ENCODE measurements at places on chromosomes 6 and 20. TPM values are rescaled to one million over a fixed set of nuclear protein-coding genes. Genes with fewer than 3 reads are reported as not detected.

Gene ANKRD66
- not detected for total RNA-seq

DNA sequence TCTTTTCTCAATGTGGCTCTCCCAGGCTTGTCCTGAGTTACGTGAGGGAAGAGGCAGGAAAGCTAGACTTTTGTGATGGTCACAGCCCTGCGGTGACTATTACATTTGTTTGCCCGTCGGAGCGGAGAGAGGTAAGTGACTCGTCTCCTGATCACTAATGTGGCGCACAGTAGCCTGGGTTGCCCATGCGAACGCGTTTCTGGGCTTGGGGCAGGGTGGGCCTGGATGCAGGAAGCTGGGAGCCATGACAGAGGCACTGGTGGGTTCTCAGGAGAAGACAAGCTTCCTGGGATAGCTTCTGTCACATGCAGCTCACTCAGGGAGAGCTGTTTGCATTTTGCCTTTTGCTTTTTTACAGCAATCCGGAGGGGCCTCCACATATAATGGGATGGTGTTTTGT lies 60.6 kb downstream of the IGF2R start:
- no peak for DNase-seq

DNA sequence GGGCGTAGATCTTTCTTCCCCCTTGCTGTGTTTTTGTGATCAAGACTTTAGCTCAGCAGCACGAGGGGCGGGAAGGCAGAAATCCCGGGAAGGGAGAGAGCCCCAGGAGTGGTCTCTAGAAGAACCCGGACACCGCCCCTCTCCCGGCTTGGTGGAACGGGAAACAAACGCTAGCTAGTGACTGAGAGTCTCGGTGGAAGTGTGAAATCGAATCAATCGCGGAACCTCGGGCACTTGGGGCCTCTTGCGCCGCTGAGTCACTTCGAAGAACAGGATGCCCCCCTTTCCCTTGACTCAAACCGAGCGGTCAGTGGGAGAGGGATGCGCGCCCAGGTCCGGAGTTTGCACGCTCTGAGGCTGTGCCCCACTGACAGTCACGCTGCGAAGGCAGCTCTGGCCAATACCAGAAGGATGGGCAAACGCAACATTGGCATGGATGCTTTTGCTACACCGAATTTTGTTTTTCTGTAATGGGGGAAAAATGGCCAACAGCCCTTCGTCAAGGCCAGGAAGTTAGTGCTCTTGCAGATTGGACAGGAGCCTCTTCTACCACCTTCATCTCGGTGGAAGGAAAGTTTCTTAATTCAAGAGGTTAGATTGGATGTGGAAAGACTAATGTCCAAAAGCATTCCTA lies 1.6 kb upstream of the OLIG3 start:
- DNase-seq: no peak

Gene RBM24
- 10.2 TPM for total RNA-seq

GRCh38 chr6:43766500-43766853 lies 3.5 kb upstream of the VEGFA start:
- DNase-seq: no peak

DNA sequence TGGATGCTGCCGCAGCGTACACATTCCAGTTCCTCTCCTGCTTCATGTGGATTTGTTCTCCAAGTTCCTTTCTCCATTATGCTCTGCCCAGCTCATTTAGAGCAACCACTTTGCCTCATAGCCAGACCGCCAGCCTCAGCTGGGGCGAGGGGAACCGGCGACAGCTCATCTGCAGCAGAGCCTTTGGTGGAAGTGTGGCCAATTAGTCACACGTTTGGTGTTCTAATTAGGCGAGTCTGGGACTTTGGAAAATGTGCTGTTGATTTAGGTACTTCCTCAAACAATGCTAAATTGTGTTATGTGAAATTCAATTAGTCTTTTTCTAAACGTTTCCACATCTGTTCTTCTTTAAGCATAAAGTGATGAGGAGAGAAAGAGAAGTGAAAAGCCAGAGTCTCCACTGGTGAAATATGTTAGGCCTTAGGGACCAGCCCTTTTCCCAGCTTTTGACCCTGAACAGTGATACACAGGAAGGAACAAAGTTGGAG lies 217.9 kb downstream of the TBX18 start:
- DNase-seq: no peak

DNA sequence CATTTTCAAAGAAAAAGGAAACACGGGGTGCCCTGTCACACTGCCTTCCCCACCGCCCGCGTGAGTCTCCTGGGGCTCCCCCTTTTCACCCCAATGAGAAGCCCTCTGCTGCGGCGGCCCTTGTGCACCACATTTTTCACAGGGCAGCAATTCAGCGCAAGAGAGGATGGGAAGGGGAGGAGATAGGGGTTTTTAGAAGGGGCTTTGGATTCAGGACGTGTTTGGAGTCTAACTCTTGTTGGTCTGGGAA lies 726 bp upstream of the ARFGEF3 start:
- no peak for DNase-seq

DNA sequence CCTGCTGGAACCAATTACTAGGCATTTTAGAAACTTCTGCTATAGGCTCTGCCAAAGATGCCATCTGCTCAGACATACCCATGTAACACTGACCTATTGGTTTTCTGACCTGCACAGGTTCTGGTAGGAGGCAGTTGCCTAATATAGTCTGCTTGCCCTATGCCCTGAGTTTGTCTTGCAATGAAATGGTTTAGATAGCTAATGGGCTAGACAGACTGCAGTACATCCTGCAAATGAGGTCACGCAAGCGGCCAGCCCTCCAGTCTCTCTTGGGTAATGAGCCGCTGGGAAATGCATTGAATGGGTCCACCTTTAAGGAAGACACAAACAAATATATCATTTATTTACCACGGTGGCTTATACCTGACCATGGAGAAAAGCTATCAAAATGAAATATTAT lies 90.6 kb upstream of the B3GAT2 start:
- DNase-seq: no peak

DNA sequence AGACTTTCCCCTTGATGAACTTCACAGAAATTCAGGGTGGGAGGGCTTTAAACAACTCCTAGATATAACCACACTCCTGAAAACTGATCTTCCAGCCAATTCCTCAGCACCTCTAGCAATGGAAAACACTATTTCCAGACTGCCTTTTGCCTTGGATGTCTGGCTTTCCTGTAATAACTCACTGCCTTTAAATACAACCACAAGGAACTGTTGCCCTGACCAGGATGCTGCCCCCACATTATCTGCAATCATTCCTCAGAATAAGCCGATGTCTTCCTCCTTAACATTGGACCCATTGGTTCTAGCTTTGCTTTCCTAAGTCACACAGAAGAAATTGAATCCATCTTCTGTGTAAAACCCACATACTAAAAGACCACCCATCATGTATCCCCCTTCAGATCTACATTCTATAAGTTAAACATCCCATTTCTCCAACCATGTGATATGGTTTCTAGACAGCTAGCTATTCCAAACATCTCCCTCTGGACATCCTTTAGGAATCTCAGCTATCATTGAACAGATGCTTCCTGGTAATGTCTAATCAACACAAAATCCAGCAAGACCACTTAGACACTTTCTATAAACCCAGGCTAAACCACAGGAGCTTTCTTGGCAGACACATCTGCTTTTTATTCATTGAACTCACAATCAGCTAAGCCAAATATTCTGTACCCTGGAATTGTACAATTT lies 95.9 kb upstream of the KCNQ5 start:
- no peak for DNase-seq

Gene RNF8
- 11.5 TPM for total RNA-seq

DNA sequence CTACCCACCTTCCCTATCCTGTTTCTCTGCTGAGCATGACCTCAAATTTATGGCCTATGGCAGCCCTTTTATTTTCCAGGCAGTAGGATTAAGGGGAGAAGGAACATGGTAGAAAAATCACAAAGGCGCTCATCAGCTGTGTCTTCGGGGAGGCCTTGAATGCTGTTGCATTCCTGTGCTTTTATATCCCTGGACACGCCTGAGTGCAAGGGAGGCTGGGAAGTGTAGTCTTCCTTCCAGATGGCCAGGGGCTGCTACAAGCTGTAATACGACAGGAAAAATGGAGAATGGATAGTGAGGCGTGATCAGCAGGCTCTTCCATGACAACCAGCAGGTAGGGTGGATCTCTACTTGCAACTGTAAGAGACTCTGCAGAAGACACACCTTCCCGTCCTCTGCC lies 210.9 kb upstream of the GGTLC1 start:
- no peak for DNase-seq

DNA sequence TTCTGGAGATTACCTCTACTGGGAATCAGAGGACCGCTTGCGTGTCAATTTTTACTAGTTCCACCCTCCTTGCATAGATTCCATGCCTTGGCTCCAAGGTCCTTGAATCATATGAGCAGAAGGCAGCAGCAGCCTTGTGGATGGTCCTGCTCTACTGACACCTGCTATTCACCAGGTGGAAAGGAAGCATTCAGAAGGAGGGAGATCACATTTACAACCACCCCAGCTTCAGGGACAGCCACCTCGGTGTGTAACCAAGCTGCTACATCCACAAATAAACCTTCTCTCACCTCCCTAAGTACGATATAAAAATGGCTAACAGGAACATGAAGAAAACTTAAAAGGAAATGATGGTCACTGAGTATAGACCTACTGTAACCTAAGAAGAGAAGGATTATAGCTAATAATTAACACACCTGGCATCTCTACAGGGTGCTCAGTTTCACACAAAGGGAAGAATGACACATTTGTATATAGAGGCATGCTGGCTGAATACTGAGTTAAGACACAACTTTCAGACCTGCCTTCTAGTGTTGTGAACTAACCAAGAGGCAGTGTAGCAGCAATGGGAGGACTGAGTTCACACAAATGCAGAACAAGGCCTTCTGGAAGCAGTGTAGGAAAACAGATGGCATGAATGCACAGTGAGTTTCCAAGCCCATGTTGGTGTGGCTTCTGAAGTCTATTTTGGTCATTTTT lies 46.3 kb upstream of the SRPK1 start:
- DNase-seq: no peak

DNA sequence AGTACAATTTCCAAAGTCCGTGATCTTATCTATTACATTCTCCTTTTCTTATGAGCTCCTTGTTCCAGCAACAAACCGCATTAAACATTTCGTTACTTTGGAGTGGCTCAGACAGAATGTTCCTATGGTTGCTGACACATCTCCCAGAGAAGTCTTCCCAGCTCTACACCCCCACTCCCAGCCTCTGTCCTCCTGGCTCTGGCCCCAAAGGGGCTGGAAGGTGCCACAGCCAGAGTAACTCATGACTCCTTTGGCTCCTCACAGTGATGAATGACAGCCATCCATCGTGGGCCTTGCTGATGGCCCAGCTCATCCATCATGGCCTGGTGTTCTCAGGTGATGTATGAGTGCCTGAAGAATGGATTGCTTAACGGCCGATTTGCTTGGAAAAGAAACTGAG lies 203.0 kb downstream of the DHX35 start:
- no peak for DNase-seq

DNA sequence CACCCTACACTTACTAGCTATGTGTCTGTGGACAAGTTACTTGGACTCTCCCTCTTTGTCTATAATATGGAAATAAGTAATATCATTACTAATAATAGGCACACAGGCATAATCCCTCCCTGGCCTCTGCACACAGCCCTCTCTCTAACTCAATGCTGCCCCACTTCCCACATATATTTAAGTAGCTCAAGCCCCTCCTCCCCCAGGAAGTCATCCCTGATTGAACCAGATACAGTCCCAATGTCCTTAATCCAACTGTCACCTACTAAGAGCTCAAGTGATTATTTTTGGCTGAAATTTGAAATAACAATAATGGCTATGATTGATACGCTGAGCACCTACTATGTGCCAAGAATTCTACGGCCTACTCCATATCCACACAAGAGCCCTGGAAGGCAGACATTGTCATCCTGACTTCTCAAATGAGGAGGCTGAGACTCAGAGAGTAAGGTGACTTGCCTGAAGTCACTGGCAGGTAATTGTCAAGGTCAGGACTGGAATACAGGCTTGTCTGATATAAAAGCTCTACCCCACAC lies 29.4 kb downstream of the MRPL14 start:
- no peak for DNase-seq

- DNase-seq: peak; percentile 79
Measured at GRCh38 chr20:54123587-54124180, 50.1 kb downstream of the CYP24A1 start.

Gene ABHD16B
- total RNA-seq: not detected

DNA sequence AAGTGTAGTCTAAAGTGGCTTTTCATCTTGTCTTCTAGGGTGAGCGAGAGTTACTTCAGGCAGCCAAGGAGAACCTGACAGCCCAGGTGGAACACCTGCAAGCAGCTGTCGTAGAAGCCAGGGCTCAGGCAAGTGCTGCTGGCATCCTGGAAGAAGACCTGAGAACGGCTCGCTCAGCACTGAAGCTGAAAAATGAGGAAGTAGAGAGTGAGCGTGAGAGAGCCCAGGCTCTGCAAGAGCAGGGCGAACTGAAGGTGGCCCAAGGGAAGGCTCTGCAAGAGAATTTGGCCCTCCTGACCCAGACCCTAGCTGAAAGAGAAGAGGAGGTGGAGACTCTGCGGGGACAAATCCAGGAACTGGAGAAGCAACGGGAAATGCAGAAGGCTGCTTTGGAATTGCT lies 27.1 kb downstream of the C20orf173 start:
- DNase-seq: peak; percentile 17

Gene ADTRP
- total RNA-seq: 190 TPM

Gene PPIL6
- not detected for total RNA-seq

GRCh38 chr20:47306755-47307370 lies 49.6 kb downstream of the ZMYND8 start:
- DNase-seq: no peak

Gene RAD21L1
- total RNA-seq: not detected

- DNase-seq: no peak
Measured at GRCh38 chr6:13112921-13113320, 215.4 kb downstream of the TBC1D7 start.

GRCh38 chr20:62611012-62611411 lies 31.3 kb upstream of the SLCO4A1 start:
- no peak for DNase-seq

GRCh38 chr20:39974966-39975501 lies 714.0 kb downstream of the MAFB start:
- DNase-seq: no peak

- DNase-seq: no peak
Measured at GRCh38 chr6:116286773-116287358, 7.1 kb upstream of the TSPYL1 start.

Gene CD24
- 666 TPM for total RNA-seq

GRCh38 chr6:15713325-15713724 lies 50.5 kb upstream of the DTNBP1 start:
- DNase-seq: no peak

Gene HMGCLL1
- not detected for total RNA-seq

Gene ARFGEF3
- 14.5 TPM for total RNA-seq

Gene PAX1
- total RNA-seq: not detected

Gene XKR7
- total RNA-seq: under 0.01 TPM

Gene TXLNB
- 2.1 TPM for total RNA-seq

- no peak for DNase-seq
Measured at GRCh38 chr6:155943635-155944034, 488.0 kb upstream of the NOX3 start.

GRCh38 chr6:90079560-90080490 lies 185.6 kb downstream of the GJA10 start:
- no peak for DNase-seq
